ENCODE measurements at places on chromosomes 6 and 20.

DNA sequence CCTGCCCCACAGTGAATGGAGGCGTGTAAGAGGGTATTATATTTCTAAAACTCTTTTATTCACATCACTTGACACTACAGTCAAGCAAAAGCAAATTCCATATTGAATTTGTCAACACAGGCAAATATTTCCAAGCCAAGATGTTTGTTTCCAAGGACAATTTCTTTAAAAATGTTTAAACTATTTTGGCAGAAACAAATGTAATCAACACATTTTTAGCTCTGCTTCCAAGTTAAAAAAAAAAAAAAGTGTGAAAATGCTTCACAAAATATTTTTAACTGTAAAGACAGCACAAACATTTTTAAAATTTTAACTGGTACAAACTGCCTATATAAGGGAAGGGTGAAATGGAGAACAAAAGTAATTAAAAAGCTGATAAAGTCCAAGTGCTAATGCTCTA is 44.9 kb upstream of the DST start:
- DNase-seq: no peak

GRCh38 chr6:111750753-111751673 is 122.2 kb downstream of the FYN start:
- DNase-seq: peak; percentile 74

DNA sequence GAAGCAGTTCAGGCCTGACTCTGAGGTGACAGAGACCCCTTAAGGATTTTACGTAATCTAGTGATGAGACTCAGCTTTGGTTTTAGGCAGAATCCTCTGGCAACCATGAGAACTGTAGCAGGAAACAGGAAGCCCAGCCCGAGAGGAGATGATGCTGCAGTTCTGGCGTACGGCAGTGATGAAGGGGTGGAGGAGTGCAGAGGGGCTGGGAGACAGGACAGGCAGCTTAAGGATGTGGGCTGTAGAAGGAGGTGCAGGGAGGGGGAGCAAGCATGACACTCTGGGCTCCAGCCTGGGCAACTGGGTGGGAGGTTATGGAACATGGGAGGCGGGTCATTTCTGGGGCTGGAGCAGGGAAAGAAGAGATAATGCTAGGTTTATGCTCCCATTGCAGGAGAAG is 67.1 kb downstream of the LRFN2 start:
- no peak for DNase-seq

DNA sequence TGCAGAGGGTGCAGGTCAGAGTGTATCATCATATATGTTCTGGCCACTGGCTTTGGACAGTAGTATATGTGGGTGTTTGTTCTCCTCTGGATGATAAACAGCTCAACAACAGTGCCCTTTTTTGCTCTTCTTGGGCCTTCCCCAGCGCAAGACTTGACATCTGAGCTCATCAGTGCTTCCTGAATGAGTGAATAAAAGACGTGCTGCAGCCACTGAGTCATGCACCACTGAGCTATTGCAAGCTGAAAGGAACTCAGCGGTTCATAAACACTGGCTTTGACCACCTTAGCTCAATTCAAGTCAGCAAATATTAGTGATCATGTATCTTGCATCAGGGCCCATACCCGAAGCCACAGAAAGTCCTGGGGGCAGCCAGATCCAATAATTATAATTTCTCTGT is 105.3 kb upstream of the KCNG1 start:
- no peak for DNase-seq

- no peak for DNase-seq
Measured at GRCh38 chr6:137864812-137865508, 2.1 kb upstream of the TNFAIP3 start.

All from CD4-positive, alpha-beta T cell treated with Interferon alpha-2 for 1 hour (primary cell).